Body of pancreas (tissue), 4 donors: ENCODE measurements at places on chromosomes 2 and 18. TPM values are rescaled to one million over a fixed set of nuclear protein-coding genes. Genes with fewer than 3 reads are reported as not detected.
A peak's percentile ranks its signal among the peaks of the same experiment; 100 is the strongest.

DNA sequence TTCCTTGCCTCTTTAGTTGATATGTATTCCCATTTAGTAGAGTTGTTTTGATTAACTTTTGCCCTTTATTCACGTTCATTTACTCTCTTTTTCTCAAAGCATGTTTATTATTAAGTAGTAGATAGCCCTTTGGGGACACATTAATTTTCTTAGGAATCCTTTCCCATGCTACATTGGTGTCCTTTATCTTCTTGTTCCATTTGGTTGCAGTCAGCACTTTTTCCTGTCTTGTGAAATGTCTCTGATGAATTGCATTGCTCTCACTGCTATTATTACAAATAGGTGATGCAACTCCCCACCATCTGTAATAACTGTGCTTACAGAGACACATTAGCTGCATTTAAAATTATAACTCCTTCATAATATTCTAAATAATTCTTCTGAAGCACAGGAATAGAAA, 428.5 kb upstream of the CNTNAP5 start:
- H3K4me1 ChIP-seq: no peaks in the 10 kb centered on the region
- H3K4me3 ChIP-seq: no peak overlapping the region
- no peaks in the 10 kb centered on the region for H3K27me3 ChIP-seq
- no peak for DNase-seq
- no peak overlapping the region for H3K27ac ChIP-seq

DNA sequence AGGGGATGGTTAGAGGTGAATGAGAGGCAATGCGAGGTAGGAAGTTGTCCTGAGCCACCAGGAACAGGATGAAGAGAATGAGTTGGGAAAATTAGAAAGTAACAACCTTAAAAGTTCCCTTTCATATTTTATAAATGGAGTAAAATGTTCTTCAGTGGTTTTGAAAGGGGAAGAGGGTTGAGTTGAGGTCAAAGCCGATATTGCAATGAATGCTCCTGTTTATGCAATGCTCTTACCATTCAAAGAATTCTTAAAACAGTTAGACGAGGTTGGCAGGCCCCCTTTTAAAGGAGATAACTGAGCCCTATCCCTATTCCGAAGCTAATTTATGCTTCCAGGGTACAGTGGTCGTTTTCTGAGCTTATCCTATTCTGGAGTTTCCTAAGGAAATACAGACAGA, 2110.3 kb upstream of the CELF4 start:
- no peak for DNase-seq
- H3K27me3 ChIP-seq: no peaks in the 10 kb centered on the region
- no peaks in the 10 kb centered on the region for H3K4me1 ChIP-seq
- H3K27ac ChIP-seq: no peak overlapping the region
- no peaks in the 10 kb centered on the region for H3K36me3 ChIP-seq

GRCh38 chr2:152513681-152514080, 178.7 kb downstream of the FMNL2 start:
- no peak overlapping the region for H3K4me3 ChIP-seq
- no peaks in the 10 kb centered on the region for H3K27me3 ChIP-seq
- DNase-seq: no peak

DNA sequence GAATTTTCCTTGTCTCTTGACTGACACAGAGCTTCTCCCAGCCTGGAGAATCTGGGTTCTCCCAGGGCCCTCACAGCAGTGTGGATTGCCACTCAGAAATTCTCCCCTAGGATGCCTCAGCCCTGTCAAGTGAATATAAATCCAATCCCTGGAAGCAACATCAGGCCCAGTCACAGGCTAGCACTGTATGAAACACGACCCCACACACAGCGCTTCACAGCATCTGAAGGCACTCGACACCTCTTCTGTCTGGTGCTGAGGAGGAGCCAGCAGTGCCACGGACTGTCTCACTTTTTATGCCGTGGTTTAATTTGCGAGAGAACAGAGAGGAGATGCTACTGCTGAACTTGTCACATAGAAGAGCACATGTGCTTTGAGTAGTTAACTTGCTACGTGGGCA, 164.5 kb downstream of the NAPG start:
- H3K4me1 ChIP-seq: no peaks in the 10 kb centered on the region
- DNase-seq: no peak
- H3K4me3 ChIP-seq: no peak overlapping the region
- no peaks in the 10 kb centered on the region for H3K27me3 ChIP-seq
- H3K36me3 ChIP-seq: no peaks in the 10 kb centered on the region

- H3K4me3 ChIP-seq: no peak overlapping the region
- peaks cover 7% of the 10 kb centered on the region for H3K4me1 ChIP-seq
- H3K27ac ChIP-seq: no peak overlapping the region
- no peak for DNase-seq
- H3K27me3 ChIP-seq: no peaks in the 10 kb centered on the region
Observed at GRCh38 chr2:23788100-23788499, 138.8 kb downstream of the ATAD2B start.

- H3K4me1 ChIP-seq: peaks cover 32% of the 10 kb centered on the region
- no peaks in the 10 kb centered on the region for H3K27me3 ChIP-seq
- H3K27ac ChIP-seq: peak overlapping the region; percentile 88
- peak; percentile 99 for DNase-seq
- no peaks in the 10 kb centered on the region for H3K36me3 ChIP-seq
Observed at GRCh38 chr2:8583400-8584173, 98.3 kb upstream of the ID2 start.

DNA sequence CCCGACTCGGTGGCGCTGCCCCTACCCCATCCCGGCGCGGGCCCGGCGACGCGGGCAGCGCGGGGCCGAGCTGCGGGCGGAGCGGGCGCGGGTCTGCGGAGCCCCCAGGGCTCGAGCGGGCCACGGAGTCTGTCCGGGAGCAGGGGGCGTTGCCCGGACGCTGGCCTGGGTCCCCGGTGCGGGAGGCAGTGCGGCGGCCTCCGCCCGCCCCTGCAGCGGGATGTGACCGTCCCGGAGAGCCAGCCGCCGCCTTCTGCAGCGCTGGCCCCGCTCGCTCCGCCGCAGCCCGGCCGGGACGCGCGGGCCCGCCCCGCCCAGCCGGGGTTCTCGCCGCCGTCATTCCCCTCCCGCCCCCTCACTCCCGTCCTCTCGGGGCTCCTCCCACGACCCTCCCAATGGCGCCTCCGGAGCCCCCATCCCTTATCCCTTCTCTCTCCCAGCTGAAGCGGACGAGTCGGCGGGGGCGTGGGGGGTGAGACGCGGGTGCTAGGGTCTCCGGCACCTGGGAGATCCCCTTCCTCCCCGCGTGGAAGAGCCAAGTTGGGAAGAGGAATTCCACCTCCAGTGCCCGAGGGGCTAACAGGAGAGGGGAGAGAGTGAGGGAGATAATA, at the start of gene FNDC4:
Gene FNDC4, minus strand, starts transcription at position 257 of the 611 bp plus-strand sequence. CDS start 521 bp downstream, outside the sequence.
- no peaks in the 10 kb centered on the region for H3K36me3 ChIP-seq
- peaks cover 39% of the 10 kb centered on the region for H3K4me1 ChIP-seq
- DNase-seq: peak; percentile 35
- H3K4me3 ChIP-seq: no peak within 1 kb of the TSS
- H3K27me3 ChIP-seq: no peaks in the 10 kb centered on the region

GRCh38 chr2:236289766-236290462, 25.7 kb upstream of the ASB18 start:
- H3K27ac ChIP-seq: no peak overlapping the region
- H3K36me3 ChIP-seq: no peaks in the 10 kb centered on the region
- no peaks in the 10 kb centered on the region for H3K27me3 ChIP-seq
- H3K4me3 ChIP-seq: no peak overlapping the region

DNA sequence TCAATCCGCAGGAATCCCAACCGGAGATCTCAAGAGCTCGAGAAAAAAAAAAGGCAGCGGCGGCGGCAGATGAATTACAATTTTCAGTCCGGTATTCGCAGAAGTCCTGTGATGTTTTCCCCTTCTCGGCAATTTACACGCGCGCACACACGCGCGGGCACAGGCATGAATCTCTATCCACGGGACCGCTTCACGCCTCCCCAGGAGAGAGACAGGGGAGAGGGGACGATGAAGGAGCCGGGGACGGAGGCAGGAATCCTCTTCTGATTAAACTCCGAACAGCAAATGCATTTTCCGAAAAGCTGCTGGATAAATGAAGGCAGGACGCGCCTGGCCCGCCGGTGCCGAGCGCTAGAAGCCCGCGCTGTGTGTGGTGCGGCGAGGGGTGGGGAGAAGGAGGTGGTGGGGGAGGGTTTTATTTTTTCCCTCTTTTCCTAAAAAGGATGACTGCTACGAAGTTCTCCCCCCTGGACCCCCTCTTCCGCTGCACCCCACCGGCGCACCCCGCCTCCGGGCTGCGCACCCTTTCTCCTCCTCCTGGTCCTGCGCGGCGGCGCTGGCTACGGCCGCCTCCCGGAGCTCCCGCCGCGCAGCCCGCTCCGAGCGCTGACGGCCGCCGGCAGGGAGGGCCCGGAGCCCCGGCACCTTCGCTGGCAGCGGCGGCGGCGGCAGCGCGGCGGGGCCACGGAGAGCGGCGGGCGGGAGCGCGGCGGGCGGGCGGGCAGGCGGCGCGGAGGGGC, at the start of gene BCL2:
Gene BCL2, minus strand, starts transcription at position 387 of the 740 bp plus-strand sequence.
- H3K27ac ChIP-seq: peak within 1 kb of the TSS; percentile 89
- no peaks in the 10 kb centered on the region for H3K36me3 ChIP-seq
- H3K4me3 ChIP-seq: peak within 1 kb of the TSS; percentile 48
- no peak for DNase-seq
- H3K27me3 ChIP-seq: no peaks in the 10 kb centered on the region

Gene LYPD6
- 0.99 TPM for total RNA-seq

Gene HDHD2
- total RNA-seq: 22.8 TPM

Gene BCL11A
- 14.3 TPM for total RNA-seq

Gene GPR39
- 7.3 TPM for total RNA-seq

Gene ALKAL2
- 56.6 TPM for total RNA-seq

Gene ARHGAP25
- total RNA-seq: 4.2 TPM
